ENCODE measurements at places on chromosomes 7 and 10.

DNA sequence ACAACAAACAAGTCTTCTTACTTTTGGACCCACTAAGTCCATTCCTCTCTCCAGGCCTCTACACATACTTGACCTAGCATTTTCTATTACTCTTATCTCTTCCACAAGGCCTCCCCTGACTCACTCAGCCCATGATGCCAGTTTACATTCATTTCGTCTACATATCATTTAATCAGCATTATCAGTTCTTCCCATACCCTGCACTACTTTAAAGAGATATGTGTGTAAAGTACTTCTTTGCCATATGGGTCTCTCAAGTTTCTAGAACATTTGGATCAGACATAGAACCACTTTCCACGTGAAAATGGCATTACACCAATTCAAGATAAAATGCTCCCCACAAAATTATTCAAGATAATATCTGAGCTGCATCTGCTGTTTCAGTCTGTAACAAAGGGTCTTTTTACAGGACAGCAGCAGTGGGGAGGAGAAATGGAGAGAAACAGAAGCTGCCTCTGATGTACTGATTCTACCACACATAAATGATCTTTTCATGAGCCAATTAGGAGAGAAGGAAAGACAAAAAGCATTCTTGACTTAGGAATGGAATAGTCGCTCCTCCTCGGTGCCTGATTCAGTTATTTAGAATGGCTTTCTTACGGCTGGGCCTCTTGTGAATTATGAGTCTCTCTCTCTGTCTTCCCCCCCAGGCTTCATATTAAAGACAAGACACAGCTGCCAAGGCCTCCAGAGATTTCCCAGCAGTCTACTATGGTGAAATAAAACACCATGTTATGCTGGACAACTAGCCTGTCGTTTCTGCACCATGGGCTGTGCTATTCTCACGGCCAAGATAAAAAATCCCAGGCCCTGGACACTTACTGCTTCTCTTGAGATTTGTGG is 46.9 kb upstream of the SEPTIN7 start:
- no peak for DNase-seq

DNA sequence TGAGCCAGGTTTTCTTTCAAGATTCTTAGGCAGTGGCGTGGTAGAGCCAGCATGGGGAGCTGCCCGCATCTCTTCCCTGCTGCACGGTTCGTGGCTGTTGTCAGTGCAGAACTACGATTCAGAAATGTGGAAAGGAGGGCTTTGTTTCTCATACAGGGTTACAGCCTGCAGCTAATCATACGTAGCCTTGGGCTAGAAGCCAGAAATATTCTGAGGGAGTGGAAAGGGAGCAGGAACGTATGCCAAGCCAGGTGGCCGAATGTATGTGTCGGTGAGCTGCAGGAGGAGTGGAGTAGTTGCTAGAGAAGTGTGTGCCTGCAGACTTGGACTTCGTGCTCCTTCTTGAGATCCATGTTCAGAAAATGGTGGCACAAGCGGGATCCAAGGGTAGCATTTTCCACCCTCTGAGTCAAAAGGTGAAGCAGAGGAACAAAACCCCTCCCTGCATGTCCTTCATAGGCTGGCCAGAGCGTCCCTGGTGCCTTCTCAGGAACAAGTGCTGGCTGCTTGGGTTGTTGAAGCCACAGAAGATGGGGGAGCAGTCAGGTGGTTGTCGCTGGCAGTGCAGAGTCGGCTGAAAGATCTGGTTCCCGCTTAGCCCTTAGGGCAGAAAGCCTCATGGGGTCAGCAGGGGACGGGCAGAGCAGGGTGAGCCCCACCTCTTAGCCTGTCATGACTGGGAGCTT is 40.9 kb downstream of the LANCL2 start:
- DNase-seq, result no peak

DNA sequence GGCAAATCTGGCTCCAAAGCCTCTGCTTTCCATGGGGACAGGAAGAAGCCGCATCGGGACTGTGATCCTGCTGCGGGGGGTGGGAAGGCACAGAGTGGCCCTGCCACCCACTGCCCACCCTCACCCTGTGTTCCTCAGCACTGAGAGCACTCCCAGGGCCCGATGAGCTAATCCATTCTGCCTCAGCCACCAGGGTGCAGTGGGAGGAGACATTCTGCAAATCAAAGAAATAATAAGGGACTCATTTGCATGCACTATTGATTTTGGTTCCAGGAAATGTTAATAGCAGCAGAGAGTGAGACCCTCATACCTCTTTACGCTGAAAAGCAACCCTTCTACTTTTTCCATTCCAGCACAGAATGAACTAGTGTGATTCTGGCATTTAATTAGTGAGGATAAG is 572.8 kb downstream of the INHBA start:
- no peak for DNase-seq

DNA sequence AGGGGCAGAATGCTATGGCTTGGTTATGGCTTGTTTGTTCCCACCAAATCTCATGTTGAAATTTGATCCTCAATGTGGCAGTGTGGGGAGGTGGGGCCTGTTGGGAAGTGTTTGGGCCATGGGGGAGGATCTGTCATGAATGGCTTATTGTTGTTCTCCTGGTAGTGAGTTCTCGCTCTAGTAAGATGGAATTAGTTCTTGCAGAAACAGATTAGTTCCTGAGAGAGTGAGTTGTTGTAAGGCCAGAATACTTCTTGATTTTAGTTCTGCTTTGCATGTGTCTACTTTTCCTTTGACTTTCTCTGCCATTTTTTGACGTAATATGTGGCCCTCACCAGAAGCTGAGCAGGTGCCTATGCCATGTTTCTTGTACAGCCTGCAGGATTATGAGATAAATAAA is 188.2 kb downstream of the KIF20B start:
- DNase-seq, result no peak

DNA sequence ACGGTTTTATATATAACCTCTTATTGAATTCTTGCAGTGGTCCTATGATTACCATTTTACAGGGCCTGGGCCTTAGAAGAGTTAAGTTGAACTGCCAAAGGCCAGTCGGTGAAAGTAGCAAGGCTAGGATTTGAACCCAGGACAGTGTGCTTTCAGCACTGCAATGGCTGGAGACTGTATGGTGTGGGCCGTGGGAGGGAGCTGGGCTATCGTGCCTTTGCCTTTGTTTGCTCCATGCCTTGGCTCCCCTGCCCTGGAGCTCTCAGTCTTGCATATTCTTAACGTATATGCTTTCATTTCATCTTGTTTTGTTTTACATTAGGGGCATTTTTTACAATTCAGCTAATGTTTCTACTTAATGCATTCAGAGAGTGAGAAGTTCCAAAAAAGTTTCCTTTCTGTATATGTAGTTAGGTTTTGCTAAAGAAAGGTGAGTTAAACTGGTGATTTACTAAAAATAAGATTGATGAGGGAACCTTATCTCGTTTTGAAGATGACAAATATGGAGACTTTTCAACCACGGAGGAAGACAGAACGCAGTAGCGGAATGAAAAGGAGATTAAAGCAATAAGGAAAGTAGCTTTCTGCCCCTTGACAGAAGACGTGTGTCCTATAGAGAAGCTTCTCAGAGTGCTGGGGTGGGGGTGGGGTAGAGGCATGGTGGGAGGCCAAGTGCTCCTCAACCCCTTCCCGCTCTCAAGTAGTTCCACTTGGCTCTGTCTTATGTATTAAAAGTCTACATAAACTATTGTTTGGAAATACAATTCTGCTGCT is 82.5 kb downstream of the RTKN2 start:
- no peak for DNase-seq

- DNase-seq, result no peak
Observed at GRCh38 chr7:132526111-132526740, 50.0 kb downstream of the PLXNA4 start.

DNA sequence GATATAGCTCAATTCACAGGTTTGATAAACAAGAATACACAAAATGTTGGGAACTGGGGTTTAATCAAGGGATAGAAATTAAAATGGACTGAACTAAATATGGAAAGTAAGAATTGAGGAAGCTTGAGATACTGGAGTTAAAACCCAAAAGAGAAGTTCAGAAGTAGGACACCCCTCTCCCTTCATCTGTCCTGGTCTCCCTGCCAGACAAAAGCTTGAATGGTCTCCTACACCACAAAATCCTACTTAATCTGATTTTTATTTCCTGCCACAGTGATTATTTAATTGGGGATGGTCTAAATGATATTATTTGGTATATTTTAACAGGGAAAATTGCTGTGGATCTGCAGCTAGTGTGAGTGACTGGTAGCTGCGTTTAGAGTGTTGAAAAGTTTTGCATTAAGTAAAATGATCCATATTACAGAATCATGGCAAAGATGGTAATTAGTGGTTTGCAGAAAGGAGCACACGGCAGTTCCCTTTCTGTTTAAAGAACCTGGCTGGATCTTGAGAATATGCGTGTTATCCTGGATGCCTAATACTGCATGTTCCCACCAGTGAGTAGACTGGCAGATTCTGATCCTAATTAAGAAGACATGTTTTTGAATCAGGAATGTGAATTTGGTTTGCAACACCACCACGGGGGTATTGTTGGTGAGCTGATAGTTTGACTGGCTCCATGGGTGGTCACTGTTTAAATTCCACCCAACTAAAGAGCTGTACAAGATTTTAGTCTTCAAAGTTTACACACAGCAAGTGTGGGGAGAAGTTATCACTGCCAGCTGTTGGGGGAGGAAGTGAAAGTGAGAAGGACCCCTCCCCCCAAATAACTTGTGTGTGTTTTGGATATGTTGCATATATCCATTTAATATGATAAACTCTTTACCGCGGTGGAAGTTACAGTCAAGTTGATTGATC is 5.5 kb downstream of the RBM20 start:
- no peak for DNase-seq

- DNase-seq, result no peak
Observed at GRCh38 chr10:49322371-49323170, 23.6 kb downstream of the C10orf71 start.

DNA sequence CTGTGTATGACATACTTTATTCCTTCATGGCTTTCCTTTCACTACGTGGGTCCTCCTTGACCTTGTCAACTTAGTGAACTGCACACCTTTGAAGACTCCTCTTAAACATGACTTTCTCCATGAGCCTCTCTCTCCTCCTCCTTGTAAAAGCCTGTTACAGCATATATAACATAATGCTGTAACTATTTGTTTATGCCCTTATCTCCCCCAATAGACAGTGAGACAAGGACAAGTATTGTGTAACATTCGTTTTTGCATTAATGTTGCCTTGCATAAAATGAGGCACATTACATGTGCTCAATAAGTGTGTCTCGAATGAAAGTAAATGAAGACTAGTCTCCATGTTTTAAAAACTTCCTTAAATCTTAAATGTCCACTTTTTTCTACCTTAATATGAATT is 4.3 kb upstream of the LAMB1 start:
- no peak for DNase-seq

DNA sequence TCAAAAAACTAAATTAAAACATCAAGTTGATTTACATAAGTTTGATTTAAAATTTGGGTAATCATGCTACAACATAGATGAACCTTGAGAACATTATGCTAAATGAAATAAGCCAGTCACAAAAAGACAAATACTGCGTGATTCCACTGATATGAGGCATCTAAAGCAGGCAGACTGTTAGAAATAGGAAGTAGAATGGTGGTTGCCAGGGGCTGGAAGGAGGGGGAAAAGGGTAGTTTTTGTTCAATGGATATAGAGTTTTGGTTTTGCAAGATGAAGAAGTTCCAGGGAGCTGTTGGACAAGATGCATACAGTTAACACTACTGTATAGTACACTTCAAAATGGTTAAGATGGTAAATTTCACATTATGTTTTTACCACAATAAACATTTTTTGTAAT is 45.0 kb upstream of the IFRD1 start:
- no peak for DNase-seq

DNA sequence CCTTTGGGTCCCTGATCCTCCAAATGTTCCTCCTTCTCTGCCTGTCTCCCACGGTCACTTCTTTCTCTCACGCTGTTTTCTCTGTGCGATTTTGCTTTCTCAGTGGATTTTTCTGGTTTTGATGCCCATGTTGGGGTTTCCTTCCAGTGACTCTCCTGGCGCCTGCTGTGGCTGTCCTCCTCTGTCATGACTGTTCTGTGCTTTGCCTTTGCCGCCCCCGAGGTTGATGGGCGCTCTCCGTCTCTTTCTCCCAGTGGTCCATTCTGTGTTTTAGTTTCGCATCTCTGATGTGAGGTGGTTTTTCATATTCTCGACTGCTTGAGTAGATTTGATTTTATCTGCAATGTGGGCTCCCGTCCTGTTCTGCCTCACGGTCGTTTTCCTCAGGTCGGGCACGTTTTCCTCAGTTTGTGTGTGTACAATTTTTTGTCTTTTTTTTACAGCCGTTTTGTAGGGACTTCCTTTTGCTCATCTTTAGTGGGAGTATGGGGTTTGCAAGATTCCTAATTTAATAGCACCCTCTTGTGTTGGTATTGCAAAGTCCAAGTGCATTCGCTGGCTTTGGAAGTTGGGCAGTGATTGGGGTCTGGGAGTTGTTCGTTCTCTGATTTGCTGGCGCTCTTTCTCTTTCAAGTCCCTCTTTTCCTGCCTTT is 100.0 kb downstream of the INPP5A start:
- DNase-seq, result no peak

- DNase-seq, result no peak
Observed at GRCh38 chr10:59243611-59244195, 67.3 kb downstream of the PHYHIPL start.

DNA sequence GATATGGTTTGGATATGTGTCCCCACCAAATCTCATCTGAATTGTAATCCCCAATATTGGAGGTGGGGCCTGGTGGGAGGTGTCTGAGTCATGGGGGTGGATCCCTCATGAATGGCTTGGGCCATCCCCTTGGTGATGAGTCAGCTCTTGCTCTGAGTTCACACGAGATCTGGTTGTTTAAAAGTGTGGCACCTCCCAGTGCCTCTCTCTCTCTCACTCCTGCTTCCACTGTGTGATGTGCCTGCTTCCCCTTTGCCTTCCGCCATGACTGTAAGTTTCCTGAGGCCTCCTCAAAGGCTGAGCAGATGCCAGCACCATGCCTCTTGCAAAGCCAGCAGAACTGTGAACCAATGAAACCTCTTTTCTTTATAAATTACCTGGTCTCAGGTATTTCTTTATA is 4.8 kb upstream of the GCK start:
- peak; percentile 18 for DNase-seq

- no peak for DNase-seq
Observed at GRCh38 chr10:420154-421121, 269.0 kb downstream of the DIP2C start.

DNA sequence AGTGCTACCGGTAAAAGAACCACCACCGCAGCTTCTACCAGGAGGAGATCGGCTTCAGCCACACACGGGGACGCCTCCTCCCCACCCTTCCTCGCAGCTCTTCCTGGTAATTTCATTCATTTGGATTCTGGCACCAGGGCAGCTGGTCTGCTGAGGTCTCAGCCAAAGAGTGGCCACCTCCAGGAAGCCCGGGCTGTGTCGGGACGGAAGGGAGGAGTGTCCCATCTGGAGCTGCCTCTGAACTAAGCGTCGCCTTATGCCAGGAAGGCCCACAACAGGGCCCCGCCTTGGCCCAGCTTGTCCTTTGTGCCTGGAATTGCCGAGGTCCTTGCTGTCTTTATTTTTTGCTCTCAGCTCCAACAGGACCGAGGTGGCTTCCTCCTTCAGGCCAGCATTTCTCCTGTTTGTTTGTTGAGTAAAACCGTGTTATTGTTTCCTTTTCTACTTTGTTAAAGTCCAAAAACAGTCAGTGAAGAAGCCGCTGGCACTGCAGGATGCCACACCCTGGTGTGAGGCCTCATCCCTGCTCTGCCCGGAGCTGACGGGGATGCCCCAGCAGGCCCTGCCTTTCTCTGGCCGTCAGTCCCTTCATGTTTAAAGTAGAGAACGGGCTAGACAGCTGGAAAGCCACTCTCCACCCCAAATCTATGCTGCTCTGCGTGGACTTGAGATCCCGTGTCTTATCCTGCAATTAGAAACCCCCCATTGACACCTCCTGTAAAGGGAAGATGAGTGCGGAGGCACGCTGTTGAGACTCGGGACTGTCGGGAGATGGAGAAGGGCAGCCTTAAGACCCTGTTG is 24.5 kb upstream of the TTYH3 start:
- no peak for DNase-seq

Data from activated CD4-positive, alpha-beta T cell treated with anti-CD3 and anti-CD28 coated beads, Interleukin-2, amount 50 U/mL, for 4 hours (primary cell).